Left renal cortex interstitium (tissue), 4 donors: ENCODE measurements at places on chromosomes 13 and 19. TPM values are rescaled to one million over a fixed set of nuclear protein-coding genes. Genes with fewer than 3 reads are reported as not detected.

SLC15A1 gene
- polyA plus RNA-seq, result 13.2 TPM

CBY2 gene
- 0.87 TPM for polyA plus RNA-seq

PDX1 gene
- not detected for polyA plus RNA-seq

UCHL3 gene
- 39.6 TPM for polyA plus RNA-seq

ATXN8OS gene
- polyA plus RNA-seq, result 0.66 TPM

ZNF829 gene
- 7.3 TPM for polyA plus RNA-seq

CYP2A6 gene
- 0.10 TPM for polyA plus RNA-seq

PCDH8 gene
- polyA plus RNA-seq, result 0.09 TPM

SCN1B gene
- polyA plus RNA-seq, result 0.41 TPM

CCNA1 gene
- polyA plus RNA-seq, result 1.2 TPM

STARD13 gene
- polyA plus RNA-seq, result 23.7 TPM

SYCN gene
- not detected for polyA plus RNA-seq

LAIR1 gene
- polyA plus RNA-seq, result 4.5 TPM

MAST1 gene
- 1.1 TPM for polyA plus RNA-seq

ZNF610 gene
- polyA plus RNA-seq, result 10.5 TPM

ATP4B gene
- 0.38 TPM for polyA plus RNA-seq
